ENCODE measurements at places on chromosomes 4 and X.

- DNase-seq: peak; percentile 41
Measured at GRCh38 chr4:103075894-103076746, 441 bp downstream of the SLC9B2 start.

GRCh38 chrX:24860140-24860539 lies 155.6 kb downstream of the ARX start:
- no peak for DNase-seq

- no peak for DNase-seq
Measured at GRCh38 chr4:94235825-94236224, 28.2 kb downstream of the SMARCAD1 start.

DNA sequence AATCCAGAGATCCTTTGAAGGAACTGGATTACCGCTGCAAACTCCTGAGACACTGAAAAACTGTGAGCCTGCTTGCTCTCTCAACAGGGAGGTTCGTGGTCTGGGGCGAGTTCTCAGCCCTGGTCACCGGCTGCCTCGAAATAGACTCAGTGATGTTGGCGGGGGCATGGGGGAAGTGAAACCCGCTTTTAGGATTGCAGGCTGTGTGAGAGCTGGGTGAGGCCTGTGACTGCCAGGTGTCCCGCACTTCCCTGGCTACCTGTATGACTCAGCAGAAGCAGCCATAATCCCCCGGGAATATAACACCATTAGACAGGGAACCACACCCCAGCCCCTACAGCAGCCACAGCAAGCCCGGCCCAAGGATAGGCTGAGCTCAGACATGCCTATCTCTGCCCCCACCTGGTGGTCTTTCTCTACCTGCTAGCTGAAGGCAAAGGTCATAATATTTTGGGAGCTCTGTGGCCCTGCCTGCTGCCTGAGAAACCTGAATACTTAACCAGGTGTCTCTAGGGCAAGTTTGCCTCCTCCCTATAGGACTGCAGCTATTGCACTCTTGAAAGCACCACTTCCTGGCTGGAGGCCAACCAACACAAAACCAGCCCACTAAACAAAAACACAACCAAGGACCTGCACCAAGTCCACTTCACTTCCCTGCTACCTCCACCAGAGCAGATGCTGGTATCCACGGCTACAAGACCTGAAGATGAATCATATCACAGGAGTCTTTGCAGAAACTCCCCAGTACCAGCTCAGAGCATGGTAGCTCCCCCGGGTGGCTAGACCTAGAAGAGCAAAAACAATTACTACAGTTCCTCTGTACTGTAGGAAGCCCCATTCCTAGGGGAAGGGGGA lies 202.0 kb downstream of the RRAGB start:
- DNase-seq: no peak

DNA sequence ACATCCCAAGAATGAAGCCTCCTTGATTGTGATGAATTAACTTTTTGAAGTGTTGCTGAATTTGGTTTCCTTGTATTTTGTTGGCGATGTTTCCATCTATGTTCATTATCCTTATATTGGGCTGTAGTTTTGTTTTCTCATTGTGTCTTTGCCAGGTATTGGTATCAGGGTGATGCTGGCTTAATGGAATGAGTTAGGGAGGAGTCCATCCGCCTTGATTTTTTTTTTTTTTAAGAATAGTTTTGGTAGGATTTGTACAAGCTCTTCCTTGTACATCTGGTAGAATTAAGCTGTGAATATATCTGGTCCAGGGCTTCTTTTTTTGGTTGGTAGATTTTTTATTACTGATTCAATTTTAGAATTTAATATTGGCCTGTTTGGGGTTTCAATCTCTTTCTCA lies 166.1 kb upstream of the WDFY3 start:
- DNase-seq: no peak

- no peak for DNase-seq
Measured at GRCh38 chr4:75412746-75413145, 101.5 kb downstream of the RCHY1 start.

GRCh38 chrX:24696294-24696693 lies 2.6 kb downstream of the POLA1 start:
- DNase-seq: no peak

DNA sequence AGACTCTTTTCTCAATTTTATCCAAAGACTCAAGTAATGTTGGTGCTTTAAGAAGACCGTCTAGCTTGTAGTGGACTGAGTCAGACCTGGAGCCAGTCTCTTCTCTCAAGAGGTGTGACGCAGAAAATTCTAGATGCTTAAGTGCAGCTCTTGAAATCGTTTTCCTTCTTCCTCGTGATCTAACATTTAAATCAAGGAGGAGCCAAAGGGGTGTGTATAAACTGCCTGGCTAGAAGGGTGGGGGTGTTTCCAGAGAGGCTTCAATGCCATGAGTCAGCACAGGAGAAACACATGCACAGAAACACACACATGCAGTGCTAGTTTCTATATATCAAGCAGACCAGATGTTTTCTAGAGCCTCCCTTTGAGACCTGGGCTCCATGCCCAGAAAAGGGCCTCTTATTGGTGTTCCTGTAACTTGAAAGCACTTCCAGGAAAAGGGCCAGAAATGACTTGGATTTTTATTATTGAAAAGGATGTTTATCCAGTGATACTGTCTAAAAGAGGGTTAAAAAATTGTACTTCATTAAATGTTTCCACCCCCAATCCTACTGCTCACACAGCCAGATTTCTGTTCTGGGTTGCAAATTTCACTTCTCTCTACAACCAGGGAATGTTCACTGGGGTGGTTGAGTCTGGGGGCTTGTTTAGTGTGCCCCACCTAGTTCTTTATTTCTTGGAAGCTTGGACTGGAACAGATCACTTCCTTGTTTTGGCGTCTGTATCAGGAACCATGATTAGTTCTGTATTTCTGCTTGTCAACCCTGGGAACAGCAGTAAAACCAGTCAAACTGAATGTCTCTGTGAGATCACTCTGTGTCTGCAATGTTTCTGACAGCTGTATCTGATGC lies at the start of gene CLIC2:
Gene CLIC2 (minus strand): TSS at position 129 of the 851 bp plus-strand sequence. CDS start 187 bp downstream, outside the sequence.
- DNase-seq: no peak

GRCh38 chr4:108227923-108228322 lies 59.2 kb upstream of the LEF1 start:
- no peak for DNase-seq

GRCh38 chr4:101792056-101792590 lies 1.6 kb downstream of the BANK1 start:
- DNase-seq: no peak

- no peak for DNase-seq
Measured at GRCh38 chr4:102554482-102554881, 53.3 kb downstream of the NFKB1 start.

DNA sequence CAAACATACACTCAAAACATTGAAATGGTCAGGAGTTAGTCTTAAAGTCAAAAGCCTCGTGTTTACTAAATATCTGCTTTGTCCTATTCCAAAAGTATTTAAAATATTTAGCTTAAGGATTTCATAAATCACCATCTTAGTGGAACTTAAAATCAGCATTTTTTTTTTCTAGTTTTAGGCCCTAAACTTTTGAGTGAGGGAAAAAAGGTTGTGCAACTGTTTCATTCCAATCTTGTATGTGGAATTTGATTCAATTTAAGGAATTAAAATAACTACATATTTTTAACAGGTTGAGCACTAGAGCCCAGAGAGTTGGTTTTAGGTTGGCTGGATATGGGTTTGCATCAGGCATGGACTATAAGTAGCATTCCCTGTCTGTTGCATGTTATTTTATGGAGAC lies 35.7 kb upstream of the ANK2 start:
- DNase-seq: no peak

DNA sequence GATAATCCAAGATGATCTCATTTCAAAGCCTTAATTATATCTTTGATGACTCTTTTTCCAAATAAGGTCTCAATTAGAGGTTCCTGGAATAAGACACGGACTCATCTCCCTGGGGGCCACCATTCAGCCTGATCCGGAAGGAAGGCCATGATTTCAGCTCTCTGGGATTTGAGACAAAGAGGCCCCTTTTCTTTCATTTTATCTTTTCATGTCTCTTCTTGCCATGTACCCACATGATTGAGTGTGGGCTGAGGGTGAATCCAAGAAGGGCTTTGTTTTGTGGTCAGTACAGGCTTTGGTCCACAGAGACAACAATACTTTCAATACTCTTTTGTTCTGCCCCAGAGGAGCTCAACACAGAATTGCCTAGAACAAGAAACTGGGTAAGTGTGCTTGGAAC lies 261.2 kb downstream of the TRIML1 start:
- DNase-seq: no peak

- no peak for DNase-seq
Measured at GRCh38 chrX:15468036-15468435, 25.1 kb downstream of the PIR start.

DNA sequence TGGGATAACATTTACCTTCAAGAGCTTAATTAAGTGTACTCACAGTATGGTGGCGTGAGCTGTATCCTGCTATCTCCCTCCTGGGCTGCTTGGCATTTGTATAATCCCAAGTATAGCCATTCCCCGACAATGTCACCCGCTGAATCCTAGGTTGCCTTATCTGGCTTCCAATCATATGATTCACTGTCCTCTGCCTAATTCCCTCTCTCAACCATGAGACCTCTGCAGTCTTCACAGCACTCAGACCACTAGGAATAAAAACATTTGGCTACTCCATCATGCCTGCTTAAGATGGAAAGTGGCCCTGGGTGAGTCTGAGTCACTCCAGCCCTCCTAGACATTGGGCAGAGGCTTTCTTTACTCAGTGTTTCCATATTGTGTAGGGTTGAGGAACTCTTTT lies 28.9 kb upstream of the WDFY3 start:
- no peak for DNase-seq

GRCh38 chrX:68699960-68700746 lies 52.7 kb downstream of the STARD8 start:
- no peak for DNase-seq

GRCh38 chrX:15631637-15632036 lies 30.9 kb upstream of the ACE2 start:
- DNase-seq: no peak

- DNase-seq: no peak
Measured at GRCh38 chr4:106277140-106277675, 38.8 kb downstream of the TBCK start.

- DNase-seq: no peak
Measured at GRCh38 chrX:21975812-21976211, 35.3 kb downstream of the SMS start.

- no peak for DNase-seq
Measured at GRCh38 chrX:153469811-153470410, 465 bp downstream of the HAUS7 start.

DNA sequence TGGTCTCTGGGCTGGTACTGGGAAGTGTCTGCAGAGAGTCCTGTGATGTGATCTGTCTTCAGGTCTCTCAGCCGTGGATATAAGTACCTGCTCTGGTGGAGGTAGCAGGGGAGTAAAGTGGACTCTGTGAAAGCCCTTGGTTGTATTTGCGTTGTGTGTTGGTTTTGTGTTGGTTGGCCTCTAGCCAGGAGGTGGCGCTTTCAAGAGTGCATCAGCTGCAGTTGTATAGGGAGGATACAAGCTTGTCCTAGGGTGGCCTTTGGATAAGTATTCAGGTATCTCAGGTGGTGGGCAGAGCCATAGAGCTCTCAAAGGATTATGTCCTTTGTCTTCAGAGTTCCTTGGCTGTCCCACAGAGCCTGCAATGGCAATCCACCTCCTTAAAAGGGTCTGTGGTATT lies 111.6 kb downstream of the MAGEB17 start:
- DNase-seq: no peak

DNA sequence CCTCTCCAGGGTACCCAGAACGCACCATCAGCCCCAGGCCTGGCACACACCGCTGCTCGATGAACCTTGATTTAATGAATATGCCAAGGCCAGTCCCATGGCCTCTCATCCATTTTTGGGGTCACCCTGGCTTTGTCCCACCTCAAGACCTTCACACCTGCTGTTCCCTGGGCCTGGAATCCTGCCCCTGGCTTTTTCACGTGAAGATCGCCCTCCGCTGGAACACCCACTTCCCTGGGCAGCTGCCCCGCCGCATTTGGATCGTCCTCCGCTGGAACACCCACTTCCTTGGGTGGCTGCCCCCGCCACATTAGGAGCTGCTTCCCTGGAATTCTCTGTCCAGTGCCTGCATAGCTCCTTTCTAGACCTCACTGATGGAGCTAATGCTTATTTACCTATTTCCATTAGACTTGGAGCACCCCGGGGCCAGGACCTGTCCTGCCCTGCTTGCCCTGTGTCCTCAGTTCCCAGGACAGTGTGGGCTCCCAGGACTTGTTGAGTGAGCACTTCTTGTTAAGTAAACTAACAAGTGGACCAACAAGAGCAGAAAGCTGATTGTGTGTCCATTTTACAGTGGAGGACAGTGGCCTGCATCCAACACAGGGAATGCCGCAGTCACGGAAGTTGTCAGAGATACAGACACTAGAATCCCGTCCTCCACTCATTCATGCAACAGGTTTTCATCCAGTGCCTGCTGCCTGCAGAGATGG lies 12.5 kb downstream of the BLOC1S4 start:
- no peak for DNase-seq

- no peak for DNase-seq
Measured at GRCh38 chr4:88761861-88762523, 64.4 kb upstream of the NAP1L5 start.

DNA sequence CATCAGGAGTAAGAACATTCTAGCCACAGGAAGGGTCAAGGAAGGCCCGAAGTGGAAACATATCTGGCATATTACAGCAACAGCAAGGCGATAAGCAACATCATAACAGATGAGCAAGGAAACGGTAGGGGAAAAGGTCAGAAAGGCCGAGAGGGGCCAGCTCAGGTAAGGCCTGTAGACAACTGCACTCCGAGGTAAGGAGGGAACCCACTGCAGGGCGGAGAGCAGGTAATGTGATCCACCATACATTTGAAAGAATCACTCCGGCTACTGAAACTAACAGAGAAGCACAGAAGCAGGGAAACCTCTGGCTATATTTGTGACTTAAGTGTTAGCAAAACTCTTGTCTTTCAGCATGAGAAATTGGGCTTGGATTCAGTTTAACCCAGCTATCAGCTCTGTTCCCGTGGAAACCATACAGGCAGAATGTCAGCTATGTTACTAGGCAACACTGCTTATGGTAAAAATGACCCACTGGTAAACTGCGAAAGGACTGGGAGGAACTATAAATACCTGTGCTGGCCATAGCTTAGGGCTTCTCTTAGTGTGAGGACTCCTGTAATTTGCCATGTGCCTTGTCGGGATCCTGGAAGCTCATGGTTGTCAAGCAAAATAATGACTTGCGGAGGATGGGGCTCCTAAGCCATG lies 31.0 kb downstream of the FRYL start:
- DNase-seq: no peak

- no peak for DNase-seq
Measured at GRCh38 chrX:9882669-9883446, 84.3 kb upstream of the CLDN34 start.

GRCh38 chr4:7124689-7125442 lies 57.0 kb upstream of the GRPEL1 start:
- DNase-seq: no peak

DNA sequence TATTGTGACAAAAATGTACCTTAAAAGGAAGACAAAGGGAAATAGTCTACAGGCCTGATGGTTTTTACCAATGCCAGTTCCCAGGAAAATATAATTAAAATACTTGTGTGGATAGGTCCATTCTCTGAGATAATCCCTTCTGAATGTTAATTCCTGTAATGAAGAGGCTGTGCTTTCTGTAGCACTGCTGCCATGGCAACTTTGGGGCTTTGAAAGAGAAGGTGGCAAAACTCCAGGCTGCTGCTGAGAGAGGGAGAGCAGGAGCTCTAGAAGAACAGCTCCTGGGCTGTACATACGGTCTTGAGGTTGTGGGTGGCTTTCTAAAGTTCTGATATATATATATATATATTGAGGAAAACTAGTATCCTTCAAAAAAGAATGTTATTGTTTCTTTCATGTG lies 125.4 kb downstream of the PDLIM5 start:
- DNase-seq: no peak
